Right kidney (tissue), 9 donors: ENCODE measurements at places on chromosomes 11 and 22.

- no peak for DNase-seq
These were observed 20.9 kb upstream of the CTR9 start for GRCh38 chr11:10730151-10730550.

DNA sequence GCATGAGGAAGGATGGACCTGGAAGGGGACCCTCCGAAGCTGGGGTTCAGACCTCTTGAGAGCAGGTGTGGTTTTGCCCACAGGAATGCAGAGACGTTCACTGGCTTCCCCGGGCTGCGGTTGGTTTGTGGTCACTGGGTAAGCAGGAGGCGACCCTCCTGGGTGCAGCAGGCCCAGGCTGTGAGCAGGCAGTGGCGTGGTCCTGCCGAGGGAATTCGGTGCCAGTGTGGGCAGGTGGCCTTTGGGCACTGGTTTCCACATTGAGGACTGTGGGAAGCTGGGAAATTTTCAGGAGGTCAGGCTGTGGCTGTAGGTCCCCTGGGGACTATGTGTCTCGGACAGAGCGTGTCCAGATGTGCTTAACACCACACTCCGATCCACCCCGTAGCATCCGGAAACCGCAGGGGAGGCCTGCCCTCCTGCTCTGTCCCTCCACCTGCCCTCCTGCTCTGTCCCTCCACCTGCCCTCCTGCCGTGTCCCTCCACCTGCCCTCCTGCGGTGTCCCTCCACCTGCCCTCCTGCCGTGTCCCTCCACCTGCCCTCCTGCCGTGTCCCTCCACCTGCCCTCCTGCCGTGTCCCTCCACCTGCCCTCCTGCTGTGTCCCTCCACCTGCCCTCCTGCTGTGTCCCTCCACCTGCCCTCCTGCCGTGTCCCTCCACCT lies 27.5 kb downstream of the TPCN2 start:
- no peak for DNase-seq

DNA sequence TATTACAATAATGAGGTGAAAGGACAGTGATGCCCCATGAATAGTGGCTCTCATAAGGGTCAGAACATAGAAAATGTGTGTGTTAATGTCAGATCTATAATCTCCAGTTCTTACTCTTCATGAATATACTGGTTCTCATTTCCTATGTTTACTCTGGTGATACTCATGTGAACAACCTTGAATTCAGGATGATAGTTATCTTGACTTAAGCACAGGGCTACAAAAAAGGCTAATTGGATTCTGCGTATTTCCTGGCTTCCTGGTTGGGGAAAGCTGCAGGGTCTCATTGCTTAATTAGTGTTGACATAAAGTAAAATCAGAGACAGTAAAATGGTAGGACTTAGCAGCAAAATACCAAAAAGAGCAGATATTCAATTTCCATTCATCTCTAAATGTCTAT lies 1316.8 kb upstream of the RAG2 start:
- no peak for DNase-seq

GRCh38 chr22:33006220-33006954 lies 51.8 kb downstream of the SYN3 start:
- no peak for DNase-seq

DNA sequence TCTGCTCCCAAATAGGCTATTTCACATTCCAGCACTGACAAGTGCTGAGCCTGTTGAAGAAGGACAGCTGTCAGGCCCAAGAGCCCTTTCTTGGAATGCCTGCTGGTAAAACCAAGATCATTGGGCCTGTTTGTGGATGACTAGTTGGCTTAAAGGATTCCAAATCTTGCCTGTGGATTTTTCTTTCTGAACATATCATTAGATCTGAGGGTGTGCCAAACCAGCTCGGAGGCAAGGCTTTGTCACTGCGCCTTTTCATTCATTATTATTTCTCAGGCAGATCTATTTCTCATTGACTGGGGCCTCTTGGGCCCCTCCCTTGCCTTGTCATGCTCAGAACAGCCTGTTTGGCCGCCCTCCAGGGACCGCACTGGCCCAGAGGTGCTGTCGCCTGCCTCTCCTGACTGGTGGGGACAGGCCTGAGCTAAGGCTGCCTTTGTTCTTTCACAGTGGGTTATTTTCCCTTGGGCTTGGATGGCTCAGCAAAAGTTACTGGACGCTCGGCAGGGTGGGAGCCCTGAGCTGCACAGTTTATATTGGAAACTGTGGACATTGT lies 222.7 kb upstream of the SESN3 start:
- no peak for DNase-seq

DNA sequence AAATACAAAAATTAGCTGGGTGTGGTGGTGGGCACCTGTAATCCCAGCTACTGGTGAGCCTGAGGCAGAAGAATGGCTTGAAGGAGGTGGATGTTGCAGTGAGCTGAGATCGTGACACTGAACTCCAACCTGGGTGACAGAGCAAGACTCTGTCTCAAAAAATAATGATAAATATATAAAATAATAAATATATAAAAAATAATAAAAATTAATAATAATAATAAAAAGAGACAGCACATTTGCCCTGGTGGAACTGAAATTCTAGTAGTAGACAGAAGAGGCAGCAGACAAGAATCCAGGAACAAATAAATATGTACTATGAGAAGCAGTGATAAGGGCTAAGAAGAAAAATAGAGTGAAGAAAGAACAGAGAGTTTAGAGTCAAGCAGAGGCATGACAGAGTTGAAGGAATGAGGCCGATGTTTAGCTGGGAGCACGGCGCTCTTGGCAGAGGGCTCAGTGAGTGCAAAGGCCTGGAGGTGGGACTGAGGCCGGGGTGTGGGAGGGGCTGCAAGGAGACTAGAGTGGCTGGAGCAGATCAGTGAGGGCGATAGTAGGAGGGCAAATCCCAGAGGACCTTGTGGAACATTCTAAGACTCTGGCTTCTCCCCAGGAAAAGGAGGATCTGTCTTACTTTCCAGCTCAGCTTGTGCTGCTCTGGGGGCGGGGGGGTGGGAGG lies 410.3 kb downstream of the MN1 start:
- DNase-seq: no peak

- DNase-seq: no peak
These were observed 11.7 kb downstream of the MAFF start for GRCh38 chr22:38213319-38213989.

DNA sequence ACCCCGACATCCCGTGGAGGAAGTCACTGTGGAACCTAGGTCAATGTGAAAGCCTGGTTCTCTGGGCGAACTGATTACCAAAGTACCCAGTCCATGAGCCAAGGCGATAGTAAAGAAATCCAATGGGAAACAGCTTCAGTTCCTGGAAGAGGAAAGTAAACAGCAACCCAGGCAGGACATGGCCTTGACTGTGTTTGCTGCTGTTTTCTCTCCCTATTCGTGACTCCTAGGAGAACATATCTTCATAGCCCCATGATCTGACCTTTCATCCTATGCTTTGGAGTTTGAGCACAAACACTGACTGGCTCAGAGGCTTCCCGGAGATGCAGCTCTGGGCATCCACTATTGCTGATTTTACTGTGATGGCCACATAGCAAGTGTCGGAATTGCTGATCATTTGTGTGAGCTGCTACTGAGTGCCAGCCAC lies 45.1 kb downstream of the LRFN4 start:
- DNase-seq: no peak

DNA sequence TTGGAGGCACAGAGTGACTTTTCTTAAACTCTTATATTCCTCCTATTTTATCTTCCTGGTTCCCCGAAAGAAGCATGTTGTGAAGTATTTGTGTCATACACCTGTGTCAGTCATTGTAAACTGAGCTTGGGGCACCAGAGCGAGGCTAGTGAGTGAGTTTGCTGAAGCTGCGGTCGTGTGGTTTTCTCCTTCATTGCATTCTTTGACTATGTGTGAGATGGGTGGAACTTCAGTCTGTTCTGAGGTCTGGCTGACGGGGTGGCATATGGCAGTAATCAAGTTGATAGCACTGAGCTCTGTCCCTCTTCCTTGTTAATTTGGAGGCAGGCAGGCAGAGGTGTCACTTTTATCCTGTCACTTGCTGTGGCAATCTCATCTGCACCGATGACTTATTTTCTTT lies 4.2 kb downstream of the VPS26B start:
- no peak for DNase-seq

- DNase-seq: no peak
These were observed 1282.0 kb upstream of the CNTN5 start for GRCh38 chr11:97738751-97739150.

DNA sequence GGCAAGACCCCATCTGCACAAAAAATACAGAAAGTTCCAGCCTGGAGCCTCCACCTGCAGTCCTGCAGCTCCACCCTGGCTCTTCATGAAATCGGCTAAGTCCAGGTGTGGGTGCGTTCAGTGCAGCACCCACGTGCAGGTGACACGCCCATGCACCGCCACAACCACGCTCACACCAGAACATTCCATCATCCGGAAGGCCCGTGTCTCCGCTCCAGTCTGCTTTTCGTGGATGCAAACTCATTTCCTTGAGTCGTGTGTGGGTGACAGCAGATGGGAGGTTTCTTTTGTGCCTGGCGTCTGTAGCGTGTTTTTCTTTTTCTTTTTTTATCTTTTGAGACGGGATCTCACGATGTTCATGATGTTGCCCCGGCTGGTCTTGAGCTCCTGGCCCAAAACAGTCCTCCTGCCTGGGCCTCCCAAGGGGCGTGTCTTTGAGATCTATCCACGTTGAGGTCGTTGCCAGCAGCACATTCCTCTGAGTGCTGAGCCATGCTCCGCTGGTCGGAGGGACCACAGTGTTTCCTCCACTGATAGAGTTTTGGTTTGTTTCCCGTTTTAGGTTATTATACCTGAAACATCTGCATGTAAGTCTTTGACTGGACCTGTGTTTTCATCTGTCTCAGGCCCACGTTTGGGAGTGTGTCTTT lies 7.2 kb downstream of the PTDSS2 start:
- no peak for DNase-seq

DNA sequence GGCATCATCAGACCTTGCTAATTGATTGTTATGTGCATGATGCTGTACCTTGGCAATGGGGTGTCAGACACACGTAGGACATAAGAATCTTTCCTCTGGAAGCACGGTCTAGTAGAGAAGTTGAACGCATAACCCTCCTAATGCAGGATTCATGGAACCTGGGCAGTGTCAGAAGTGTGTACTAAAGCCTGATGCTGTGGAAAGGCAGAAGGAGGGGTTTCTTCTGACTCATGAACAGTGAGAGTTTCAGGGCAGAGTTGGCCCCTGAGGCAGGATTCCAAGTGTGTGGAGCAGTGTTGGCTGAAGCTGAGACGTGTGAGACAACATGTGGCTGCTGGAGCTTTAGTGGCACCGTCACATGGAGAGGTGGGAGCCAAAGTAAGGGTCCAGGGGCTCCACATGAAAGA lies 3.5 kb downstream of the PANX1 start:
- no peak for DNase-seq

- DNase-seq: no peak
These were observed 11.6 kb upstream of the GAB2 start for GRCh38 chr11:78429209-78429608.

DNA sequence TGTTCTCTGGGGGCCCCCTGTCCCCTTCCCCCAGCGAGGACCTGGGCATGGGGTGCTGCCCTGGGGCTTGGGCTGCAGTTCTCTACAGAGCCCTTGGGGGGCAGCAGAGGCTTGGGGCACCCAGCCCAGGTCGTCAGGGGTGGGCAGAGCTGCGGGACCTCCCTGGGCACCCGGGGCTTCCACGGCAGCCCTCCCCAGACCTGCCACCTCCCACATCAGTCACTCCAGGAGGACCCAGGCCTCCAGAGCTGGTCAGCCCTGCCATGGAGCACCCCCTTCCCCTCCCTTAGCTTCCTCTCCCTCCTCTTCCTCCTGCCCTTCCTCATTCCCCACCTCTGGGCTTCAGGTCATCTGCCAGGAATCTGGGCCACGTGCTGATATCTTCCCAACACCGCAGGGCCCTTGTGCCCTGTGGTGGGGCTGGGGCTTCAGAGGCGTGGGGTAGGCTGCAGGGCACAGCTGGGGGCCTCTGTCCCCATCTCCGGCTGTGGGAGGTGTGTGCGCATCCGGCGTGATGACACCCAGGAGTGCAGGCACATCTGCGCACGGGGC lies 5.8 kb downstream of the TSPAN4 start:
- DNase-seq: no peak

- no peak for DNase-seq
These were observed 25.5 kb downstream of the OR10A6 start for GRCh38 chr11:7905549-7905948.

- no peak for DNase-seq
These were observed 50.2 kb downstream of the MIAT start for GRCh38 chr22:26707581-26707980.

- no peak for DNase-seq
These were observed 155.7 kb downstream of the CNTN5 start for GRCh38 chr11:99176430-99176829.

GRCh38 chr11:100273066-100273815 lies 413.8 kb upstream of the ARHGAP42 start:
- no peak for DNase-seq

DNA sequence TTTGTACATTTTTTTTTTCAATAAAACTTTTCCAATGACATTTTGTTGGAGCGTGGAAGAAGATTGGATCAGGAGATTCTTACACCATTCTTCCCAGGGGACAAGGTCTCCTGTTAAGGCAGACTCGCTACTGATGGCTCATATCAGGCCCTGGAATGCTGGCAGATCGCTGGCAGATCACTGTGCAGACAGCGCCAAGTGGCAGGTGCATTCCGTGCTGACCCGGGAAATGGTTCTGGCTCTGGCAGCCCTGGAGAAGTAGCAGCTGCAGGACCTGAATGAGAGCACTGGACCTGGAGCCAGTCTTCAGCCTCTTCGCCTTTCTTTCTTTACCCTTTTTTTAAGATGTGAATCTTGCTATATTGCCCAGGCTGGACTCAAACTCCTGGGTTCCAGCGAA lies 10.7 kb downstream of the SERPINH1 start:
- DNase-seq: no peak

GRCh38 chr22:35966314-35967045 lies 62.1 kb downstream of the RBFOX2 start:
- no peak for DNase-seq
